NCI-H1417 treated with DMSO at 0.1 percent for 48 hours (cell line): ENCODE measurements at places on chromosomes 16 and 17.

DNA sequence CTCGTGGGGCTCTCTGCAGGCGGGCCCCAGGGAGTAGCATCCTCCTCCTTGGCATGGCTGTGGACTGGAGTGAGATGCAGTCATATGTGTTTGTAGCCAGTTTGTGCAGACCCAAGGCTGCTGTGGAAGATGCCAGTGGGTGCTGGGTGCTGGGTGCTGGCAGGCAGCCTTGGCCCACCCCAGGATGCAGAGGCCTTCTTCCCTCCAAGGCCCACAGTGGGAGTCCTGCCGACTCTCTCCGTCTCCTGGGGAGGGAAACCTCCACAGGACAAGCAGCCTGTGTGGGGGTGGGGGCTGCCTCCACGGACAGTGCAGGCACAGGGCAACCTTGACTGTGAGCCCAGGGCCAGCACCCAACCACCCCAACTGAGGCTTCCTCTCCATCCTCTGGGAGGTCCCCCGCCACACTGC lies 13.8 kb upstream of the TMEM92 start:
- no peak for DNase-seq

GRCh38 chr16:66563574-66564334 lies 2.5 kb upstream of the CMTM1 start:
- no peak for DNase-seq

DNA sequence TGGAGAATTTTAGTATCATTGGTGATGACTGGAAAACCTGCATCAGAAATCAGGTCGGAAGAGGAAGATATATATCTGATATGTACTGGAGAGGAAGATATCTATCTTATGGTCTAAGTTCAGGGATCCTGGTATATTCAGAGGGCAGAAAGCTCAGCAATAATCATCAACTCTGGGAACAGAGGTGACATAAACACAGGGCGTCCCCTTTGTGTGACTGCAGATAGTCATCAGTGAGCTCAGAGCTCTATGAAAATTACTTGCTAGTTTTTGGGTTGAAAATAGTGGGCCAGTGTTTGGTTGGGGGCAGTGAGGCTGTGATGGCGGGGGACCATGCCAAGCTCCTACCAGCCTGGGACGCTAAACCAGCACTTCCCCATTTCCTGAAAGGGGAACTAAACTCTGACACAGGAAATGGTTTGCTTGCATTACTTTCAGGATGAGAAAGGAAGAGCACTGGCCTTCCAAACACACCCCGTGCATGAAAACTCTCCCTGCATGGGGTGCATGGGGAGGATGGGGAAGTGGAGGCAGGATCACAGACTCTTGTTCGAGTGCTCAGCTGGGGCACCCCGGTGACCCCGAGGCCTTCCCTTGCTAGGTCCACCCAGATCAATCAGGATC lies 15.8 kb downstream of the NOD2 start:
- DNase-seq: no peak

- no peak for DNase-seq
Observed at GRCh38 chr16:8645831-8646230, 24.3 kb downstream of the METTL22 start.

DNA sequence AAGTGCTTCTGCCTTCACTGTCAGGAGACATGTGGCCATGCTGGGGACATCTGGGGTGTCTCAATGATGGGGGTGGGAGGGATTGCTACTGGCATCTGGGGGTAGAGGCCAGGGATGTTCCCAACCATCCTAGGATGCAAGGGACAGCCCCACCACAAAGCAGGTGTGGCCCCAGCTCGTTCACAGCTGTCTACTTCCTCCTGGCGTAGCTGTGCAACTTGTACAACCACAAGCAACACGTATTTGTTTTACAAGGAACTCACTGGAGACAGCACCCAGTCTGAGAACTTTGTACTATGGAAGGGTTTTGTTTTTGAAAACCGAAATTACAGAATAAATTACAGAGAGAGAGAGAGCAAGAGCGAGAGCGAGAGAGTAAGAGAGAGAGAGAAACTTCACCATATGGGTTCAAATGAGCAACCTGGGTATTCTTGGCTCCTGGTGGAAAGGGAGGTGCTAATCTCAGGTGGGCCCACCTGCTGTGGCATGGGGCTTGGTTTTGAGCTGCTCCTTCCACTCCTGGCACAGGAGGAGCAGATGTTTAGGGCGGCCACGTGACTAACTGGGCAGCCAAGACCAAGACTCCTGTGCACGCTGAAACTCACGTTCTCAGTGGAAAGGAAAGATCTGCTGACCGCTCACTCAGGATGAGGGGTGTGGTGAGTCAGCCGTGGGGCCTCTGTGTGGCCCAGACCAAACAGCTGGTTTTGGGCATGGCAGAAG lies 17.5 kb upstream of the TNFRSF13B start:
- no peak for DNase-seq

- no peak for DNase-seq
Observed at GRCh38 chr17:2263183-2264066, 40.2 kb downstream of the SMG6 start.

DNA sequence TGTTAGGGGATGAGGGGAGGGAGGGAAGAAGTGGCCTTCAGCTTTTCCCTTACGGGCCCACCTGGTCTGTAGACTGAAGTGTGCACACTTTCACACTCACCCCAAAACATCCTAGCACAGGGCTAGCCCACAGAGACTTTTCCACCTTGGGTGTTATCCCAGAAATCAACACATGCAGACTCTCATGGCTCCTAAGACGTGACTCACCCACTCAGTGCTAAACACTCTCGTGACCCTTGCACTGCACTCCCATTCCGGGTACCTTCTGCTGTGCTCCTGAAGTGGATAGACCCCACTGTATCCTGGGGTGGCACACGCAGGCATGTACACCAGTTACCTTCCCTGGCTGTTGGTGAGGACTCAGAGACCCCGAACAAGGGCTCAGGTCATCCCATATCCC lies 23.0 kb upstream of the ABCC3 start:
- no peak for DNase-seq

DNA sequence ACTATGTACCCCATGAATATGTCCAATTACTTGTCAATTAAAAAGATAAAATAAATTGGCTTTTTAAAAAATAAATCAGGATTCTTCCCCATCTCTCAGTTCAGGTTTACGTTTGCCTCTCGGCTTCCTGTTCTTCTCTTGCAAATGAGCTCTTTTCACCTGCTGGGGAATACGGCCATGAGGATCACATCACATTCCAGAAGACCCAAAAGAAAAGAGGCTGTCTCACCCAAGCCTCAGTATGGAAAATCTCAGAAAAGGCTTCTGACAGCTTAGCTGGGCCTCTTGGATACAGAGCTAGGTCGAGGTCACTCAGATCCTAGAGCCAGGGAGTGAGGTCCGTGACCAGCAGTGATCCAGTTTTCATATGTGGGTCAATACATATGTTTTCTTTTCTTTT lies 171.2 kb upstream of the SDK2 start:
- no peak for DNase-seq
